ENCODE measurements at places on chromosomes 5 and 9.

DNA sequence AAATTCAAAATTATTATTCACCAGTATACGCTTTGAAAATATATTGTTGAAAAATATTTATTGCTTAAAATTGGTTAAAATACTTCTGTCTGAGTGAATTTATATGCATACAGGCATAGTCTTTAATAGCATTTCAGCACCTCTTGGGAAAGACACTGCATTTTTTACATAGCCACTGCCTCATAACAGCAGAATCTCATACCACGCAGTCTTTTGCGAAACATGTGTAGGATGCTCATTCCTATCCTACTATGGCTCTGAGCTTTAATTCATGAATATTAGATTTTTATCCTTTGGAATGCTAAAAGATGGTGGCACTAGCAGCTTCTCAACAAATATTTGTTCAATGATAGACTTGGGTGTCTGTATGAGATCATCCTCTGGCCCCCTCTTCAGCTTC lies 94.0 kb upstream of the SH3GL2 start:
- DNase-seq, result no peak

DNA sequence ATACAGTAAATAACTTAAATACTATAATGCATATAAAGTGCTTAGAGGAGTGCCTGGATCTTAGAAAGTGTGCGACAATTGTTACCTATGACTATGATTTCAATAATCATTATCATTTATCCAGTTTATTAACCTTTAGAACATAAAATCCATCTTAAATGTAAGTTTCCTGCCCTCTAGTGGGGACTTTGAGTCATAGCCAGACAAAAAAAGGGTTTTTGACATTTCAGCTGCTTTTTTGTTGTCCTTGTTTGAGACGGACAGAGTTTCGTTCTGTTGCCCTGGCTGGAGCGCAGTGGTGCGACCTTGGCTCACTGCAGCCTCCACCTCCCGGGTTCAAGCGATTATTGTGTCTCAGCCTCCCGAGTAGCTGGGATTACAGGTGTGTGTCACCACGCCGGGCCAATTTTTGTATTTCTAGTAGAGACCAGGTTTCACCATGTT lies 9.7 kb upstream of the C9orf152 start:
- no peak for DNase-seq

- peak; percentile 30 for DNase-seq
Observed at GRCh38 chr9:110543631-110544051, 35.9 kb downstream of the SVEP1 start.

GRCh38 chr9:92385477-92385876 lies 18.9 kb downstream of the OGN start:
- DNase-seq, result no peak

DNA sequence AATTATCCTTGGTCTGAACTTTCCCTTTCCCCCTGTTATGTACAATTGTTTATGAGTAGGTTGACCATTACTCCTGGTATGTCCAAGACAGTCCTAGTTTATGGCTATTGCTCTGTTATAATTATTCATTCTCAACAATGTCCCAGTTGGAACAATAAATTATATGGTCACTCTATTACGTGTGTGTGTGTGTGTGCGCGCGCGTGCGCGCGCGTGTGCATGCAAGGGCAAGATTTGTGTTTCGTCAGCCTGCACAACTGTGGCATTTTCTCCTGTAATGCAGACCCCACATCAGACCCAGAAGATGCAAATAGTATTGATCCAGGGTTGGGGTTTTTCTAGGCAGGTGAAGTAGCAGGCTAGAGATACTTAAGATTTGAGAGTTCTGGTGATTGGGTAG lies 88.4 kb downstream of the ESM1 start:
- no peak for DNase-seq

DNA sequence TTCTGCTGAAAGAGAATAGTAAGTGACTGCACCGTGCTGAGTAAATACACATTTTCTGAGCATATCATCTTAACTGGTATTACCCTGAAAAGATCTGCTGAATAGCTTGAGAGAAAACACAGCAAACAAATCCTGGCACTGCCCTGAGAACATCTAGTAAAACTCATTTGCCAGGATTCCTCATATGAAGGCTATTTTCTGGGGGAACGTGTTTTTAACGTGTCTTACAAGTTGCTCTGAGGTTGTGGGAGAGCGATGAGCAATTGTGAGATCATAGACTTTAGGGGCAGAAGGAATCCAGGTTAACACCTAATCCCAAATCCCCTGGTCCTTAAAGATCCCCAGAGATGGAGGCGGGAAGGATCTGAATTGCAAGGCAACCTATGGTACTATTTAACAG lies 331.9 kb upstream of the RFX3 start:
- DNase-seq, result no peak

GRCh38 chr5:169647566-169647965 lies 10.5 kb downstream of the DOCK2 start:
- DNase-seq, result no peak

GRCh38 chr5:52885614-52886013 lies 97.9 kb downstream of the ITGA1 start:
- DNase-seq, result no peak

DNA sequence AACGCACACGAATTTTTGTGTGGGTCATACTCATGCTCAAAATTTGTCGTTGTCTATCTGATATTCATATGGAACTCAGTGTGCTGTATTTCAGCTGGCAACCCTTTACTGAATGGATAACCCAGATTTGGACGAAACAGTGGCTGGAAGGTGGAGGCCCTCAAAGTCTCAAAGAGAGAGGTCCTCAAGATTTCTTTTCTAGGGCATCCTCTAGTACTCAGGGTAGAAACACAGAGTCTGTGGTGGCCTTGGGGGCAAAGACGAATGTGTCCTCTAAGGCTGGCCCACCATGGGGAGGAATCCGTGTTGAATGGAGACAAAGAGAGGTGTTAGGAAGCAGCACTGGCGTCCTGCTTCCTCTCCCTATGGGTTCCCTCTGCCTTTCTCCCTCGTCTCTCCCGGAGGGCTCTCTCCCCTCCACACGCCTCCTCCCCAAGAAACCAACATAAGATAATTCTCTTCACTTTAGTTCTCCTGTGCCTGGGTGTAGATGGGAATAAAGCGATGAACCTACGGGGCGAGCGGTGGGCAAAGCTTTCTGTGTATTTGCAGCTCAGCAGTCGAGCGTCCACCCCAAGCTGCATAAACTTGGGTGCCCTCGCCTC lies 333.7 kb downstream of the CWC27 start:
- DNase-seq, result peak; percentile 23

DNA sequence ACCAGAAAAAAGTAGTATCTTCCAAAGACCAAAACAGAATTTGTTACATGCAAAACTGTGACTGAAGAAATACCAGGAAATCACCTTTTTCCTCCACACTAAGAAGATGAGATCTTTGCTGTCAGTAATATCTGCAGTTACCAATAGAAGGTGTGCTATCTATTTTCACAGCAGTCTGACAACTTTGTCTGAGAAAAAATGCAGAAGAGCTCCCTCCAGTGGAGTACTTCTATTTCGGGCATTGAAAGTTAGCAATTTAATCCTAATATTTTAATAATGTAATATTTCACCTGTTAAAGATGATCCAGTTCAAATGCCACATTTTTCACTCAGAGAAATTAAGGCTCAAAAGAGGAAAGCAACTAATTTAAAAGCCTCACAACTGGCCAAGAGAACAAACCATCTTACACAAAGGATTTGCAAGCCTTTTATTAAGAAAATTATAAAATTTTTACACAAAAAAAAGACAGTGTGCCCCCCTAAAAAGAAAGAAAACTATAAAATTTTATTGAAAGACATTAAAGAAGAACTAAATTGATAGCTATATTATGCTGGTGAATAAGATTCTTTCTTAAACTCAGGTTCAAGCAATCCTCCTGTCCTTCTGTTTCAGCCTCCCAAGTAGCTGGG lies 50.6 kb downstream of the DEPDC1B start:
- peak; percentile 30 for DNase-seq

DNA sequence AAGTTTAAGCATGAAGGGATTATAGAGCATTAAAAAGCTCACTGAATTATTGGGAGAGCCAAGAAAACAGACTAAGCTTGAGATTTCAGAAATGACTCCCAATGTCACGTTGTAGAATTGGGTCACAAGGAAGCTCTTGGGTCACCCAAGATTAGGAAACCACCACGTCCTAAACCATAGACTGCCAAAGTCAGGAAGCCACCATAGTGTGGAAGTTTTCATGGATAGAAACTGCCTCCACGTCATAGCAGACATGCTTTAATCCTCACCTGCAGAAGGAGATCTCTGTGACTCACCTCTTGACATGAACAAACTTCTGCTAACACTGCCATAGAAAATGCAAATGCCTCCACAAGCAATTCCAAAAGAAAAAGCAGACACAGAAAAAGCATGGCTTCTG lies 106.3 kb downstream of the SLC1A3 start:
- no peak for DNase-seq

GRCh38 chr5:3350781-3351180 lies 244.9 kb upstream of the IRX1 start:
- DNase-seq, result no peak

DNA sequence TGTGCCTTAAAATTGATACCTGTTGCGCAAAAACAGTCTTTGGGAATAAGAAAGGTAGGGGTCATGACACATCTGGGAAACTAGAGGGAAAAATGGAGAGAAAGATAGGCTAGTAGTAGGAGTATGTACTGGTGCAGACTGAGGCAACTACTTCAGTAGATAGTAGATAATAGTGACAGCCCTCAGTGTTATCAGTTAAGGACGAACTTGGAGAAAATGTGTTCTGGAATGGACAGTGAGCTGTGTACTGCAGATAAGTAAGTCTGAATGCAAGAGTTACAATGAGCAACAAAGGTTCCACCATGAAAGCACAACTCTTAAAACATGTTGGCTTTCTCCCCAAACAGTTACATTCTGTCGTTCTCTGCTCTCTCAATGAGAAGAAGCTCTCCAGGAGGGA lies 6.5 kb upstream of the INSL6 start:
- no peak for DNase-seq

DNA sequence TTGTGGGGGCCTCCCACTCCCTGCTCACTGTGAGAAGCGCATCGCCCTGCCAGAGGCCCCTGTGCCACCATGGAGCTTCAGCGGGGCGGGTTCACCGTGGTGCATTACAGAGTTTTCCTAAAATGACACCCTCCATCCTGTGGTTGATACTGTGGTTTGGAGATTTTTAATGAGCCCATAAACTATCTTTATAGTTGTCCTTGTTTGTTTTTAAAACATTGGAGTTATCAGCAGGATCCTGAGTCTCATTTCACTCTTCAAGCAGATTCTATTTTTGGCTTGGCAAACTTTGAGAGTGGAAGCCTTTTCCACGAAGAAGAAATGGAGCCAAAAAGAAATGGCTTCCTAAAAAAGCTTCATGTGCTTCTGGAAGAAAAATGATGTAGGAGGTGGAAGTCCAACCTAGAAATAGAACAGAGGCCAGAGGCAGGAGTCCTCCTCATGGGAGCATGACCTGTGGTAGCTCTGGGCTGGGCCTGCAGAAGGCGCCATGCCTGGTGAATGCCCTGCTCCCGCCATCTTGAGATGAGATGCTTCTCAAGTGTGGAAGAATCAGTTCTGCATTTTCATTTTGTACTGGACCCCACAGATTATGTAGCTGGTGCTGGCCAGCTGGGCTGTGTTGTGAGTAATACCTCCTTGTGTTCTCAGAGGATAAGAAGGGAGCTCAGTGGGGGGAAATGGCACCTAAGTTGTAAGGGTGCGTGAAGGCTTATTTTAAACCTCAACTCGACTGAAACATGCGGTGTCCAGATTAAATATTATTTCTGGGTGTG lies 79.0 kb upstream of the RAI14 start:
- no peak for DNase-seq

GRCh38 chr5:56302027-56302426 lies 68.9 kb upstream of the ANKRD55 start:
- no peak for DNase-seq

DNA sequence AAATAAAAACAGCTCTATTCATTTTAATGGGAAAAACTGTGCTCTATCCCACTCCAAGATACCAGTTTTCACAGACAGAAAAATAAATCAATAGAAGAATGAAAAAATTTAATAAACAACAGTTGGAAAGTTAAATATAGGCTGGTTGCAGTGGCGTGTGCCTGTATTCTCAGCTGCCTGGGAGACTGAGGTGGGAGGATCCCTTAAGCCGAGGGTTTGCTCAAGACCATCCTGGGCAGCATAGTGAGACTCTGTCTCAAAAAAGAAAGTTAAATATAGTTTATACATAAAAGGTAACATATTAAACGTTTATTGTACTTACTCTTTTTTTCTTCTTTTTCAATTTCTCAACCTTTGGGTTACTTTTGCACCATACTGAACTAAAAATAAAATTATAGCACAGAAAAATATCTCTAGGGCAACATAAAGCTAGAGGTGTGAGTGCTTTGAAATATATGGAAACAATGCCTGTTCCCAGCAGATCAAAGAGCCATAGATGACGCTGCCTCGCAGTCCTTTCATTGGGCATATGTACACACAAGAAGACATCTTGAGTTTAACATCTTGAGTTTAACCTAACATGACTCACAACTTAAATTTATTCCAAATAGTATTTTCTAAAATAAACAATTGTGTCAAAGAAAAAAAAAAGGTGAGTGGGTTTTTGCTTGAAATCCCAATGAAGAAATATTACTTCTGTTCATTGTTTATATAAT lies 25.7 kb upstream of the KLF9 start:
- DNase-seq, result no peak

GRCh38 chr5:108541836-108542235 lies 159.9 kb upstream of the FBXL17 start:
- no peak for DNase-seq

DNA sequence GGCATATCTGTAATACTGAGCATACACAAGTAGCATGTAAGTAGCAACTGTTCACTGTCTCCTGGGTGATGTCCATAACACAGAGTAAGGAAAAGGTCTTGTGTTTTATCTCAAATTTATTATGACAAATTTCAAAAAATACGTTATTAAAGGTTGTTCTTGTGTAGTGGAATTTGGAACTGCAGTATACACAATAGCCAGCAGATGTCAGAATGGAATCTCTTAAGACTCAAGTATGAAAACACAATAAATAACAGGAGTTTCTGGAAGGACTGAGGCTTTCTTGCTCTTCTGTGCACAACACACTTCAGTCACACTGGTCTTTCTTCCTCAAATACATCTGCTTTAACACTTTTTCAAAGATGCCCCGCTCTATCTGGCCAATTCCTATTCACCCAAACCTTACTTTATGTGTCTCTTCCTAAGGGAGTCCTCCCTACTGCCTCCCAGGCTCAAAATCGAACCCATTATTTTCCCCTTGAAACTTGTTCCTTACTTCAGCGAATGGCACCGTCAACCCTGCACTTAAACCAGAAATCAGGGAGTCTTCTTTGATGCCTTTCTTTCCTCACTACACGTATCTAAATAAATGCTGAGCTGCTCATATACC lies 6.5 kb upstream of the FBXO10 start:
- no peak for DNase-seq

GRCh38 chr5:22835686-22836085 lies 17.5 kb downstream of the CDH12 start:
- no peak for DNase-seq

- no peak for DNase-seq
Observed at GRCh38 chr9:19137282-19137681, 10.0 kb upstream of the PLIN2 start.

- no peak for DNase-seq
Observed at GRCh38 chr9:97860451-97861147, 7.6 kb downstream of the FOXE1 start.

DNA sequence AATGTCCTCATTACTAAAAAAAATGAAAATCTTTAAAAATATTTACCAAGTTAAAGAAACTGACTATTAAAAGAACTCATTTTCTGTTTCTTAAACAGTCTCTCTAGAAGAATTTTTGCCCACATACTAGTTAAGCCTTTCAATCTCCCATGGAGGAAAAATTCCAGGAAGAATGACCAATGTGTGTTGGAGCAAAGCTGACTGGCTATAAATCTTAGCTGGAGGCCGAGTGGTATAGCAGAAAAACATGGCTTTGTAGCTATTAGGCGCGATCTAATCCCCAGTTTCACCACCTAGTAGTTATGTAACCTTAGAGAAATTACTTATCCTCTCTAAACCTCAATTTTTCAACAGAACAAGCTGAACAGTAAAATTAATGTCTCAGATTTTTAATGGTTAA lies 135.5 kb upstream of the PRLR start:
- no peak for DNase-seq

All from D341Med (cell line).